ENCODE measurements at places on chromosomes 2 and 18.

DNA sequence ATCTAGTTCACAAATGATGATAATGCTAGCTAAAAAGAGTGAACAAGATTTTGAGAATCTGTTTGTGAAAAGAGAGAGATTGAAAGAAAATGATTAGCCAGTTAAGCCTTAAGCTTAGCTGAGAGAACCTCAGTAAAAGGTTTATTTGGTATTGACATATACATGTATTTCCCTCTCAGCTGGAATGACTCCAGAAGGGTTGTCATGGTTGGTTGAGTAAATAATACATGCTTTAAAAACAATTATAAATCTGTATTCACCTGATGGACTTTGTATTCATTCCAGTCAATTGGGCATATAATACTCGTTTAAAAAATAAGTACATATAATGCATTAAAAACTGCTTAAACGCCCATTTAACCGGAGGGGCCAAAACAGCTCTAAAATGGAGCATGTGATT, 181.4 kb downstream of the GRB14 start:
- DNase-seq = no peak

GRCh38 chr18:63859781-63860475, 27.6 kb upstream of the SERPINB2 start:
- no peak for DNase-seq

- no peak for DNase-seq
These were observed 91.9 kb upstream of the OTOS start for GRCh38 chr2:240232264-240232915.

DNA sequence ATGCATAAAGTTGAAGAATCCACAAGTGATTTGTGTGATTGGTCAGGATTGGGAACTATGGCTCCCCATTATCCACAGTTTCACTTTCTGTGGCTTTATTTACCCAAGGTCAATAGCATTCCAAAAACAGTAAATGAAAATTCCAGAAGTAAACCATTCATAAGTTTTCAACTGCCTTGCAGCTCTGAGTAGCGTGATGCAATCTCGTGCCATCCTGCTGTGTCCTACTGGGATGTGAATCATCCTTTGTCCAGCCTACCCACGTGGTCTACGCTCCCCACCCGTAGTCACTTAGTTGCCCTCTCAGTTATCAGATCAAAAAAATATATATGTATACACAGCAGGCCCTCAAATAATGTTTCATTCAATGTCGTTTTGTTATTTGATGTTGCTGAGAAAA, 89.0 kb upstream of the DLGAP1 start:
- DNase-seq = no peak

GRCh38 chr18:24016643-24017042, 2.1 kb downstream of the TTC39C start:
- peak; percentile 46 for DNase-seq

DNA sequence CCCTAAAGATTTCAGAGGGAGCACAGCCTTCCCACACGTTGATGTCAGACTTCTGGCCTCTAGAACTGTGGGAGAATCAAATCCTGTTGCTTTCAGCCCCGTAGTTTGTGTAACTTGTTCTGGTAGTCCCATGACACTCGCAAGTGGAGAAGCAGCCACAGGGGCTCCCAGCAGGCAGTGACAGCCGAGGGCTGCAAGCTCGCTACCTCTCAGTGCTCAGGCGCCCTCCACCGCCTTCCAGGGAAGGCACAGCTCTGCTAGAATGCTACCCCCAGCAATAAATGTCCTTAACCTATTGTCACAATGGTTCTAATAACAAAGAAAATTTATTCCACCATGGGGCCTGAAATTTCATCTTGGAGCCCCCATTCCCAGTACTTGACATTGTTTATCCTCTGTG, 143.1 kb upstream of the ZNF236 start:
- DNase-seq = no peak

DNA sequence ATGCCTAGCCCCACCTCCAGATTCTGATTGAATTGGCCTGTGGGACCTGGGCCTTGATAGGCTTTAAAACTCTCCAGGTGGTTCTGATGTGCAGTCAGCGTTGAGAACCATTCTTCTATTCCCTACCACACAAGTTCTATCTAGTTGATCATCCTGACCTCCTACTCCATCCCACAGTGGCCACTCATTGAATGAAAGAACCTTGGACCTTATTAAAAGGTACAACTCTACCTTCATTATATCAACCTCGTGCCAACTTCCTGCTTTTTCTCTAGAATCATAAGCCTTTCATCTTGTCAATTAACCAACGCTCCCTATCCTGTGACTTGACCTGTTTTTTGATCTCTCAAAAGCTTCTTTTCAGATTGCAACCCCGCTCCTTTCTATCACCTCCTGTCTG, 55.8 kb downstream of the SLC40A1 start:
- DNase-seq = no peak
